Activated CD4-positive, alpha-beta T cell treated with anti-CD3 and anti-CD28 coated beads, Interleukin-2, amount 10 ng/mL, durations not matched to agents 7 days and 5 days (primary cell): ENCODE measurements at places on chromosomes 7 and 10.

- DNase-seq, result no peak
Observed at GRCh38 chr10:2700626-2701305, 366.6 kb upstream of the PFKP start.

DNA sequence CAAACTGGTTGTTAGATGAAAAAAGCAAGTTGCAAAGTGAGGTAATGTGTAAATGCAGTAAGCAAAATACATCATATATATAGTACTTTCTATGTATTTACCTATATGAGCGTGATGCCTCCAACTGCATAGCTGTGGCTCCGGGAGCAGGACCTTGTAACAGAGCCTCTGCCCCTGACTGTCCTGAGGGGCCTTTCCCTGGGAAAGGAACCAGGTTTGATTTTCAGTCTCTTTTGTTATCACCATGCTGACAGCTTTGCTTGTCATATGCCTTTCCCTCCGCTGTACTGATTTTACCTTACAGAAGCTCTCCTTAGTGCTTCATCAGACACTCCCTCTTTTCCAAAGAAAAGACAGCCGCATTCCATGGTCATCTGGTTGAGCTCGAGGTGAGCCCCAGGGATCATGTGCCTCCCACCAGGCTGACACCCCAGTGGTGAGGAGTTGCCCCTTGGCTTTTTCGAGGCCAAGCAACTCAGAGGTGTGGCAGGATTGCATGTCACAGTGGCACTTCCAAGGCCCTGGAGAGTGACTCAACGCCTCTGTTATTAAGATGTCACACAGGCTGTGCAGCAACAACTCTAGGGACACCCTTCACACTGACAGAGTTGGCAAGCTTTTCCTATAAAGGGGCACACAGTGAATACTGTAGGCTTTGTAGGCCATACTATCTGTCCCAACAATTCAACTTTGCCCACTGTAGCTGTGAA is 78.9 kb downstream of the ALOX5 start:
- no peak for DNase-seq

- DNase-seq, result no peak
Observed at GRCh38 chr7:84508606-84509005, 314.0 kb upstream of the SEMA3A start.

- no peak for DNase-seq
Observed at GRCh38 chr7:50978633-50979215, 196.0 kb upstream of the GRB10 start.

DNA sequence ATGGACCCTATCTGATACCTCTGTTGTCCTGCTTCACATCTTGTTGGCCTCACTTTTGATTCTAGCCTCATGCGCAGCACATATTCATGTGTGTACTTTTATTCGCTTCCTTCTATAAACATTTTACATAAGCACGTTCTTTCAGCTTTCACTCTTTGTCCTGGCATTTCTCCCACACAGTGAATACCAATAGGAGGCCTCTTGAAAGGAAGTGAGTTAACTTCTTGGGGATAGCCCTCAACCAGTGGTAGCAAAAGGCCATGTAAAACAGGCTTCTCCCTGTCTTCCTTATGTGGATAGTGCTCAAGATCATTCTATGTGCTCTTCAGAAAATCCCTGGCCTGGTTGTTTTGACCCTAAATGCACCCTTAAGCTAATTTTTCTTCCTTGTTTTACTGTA is 633.9 kb upstream of the MBL2 start:
- DNase-seq, result no peak

DNA sequence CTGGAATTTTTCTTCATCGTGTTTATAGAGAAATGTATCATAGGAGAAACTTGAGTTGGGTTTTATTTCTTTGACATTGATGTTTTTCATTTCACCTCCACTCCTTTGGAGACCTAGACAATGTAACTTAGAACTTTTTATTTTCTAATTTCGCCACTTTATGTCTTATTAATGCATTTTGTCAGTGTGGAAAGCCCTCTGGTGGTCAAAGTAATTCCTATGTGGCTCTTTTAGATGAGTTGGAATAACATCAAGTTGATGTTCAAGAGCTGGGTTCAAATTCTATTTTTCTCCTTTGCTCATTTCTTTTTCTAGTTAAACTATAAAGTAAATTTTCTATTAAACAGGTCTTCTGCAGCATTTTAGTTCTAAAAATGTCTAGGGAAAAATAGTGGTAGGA is 478.6 kb downstream of the LRMDA start:
- no peak for DNase-seq

DNA sequence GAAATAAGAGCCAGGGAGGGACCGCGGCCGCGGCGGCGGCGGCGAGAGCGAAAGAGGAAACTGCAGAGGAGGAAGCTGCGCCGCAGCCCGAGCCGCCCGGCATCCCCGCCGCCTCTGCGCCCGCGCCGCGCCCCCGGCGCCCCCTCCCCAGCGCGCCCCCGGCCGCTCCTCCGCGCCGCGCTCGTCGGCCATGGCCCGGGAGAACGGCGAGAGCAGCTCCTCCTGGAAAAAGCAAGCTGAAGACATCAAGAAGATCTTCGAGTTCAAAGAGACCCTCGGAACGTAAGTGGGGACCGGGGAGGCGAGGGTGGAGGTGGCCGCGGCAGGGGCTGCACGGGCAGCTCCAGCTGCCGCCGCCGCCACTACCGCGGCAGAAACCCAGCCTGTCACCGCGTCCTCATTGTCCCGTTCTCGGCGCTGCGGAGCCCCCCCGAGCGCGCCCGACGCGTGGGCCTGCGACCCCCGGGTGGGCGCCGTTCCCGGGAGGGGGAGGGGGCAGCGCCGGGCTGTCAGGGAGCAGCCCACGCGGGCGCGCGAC is 351 bp downstream of the CAMK1D start:
- DNase-seq, result no peak

- no peak for DNase-seq
Observed at GRCh38 chr7:15874774-15875173, 188.3 kb upstream of the MEOX2 start.

- no peak for DNase-seq
Observed at GRCh38 chr10:93967756-93968155, 26.0 kb upstream of the PLCE1 start.

DNA sequence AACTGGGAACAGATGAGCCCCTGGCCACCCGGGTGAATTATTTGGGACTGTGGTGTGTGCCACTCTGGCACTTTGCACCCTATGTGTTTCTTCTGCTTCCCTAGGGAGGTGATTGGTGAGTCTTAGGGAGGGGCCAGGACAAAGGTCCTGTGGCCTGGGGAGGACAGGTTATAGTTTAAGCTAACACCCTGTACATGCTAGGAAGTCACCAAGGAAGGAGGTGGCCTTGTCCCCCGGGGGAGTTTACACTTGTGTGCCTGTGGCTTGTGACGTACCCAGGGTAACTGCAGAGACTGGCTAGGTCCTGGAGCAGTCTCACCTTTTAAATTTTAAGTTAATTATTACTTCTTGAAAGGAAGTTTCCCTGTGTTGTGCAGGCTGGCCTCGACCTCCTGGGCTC is 196.2 kb downstream of the BAMBI start:
- no peak for DNase-seq

GRCh38 chr10:123912466-123912865 is 20.9 kb upstream of the CPXM2 start:
- DNase-seq, result no peak

- DNase-seq, result no peak
Observed at GRCh38 chr7:10439027-10439426, 534.6 kb upstream of the PHF14 start.

- no peak for DNase-seq
Observed at GRCh38 chr10:28127881-28128280, 129.0 kb upstream of the ODAD2 start.

DNA sequence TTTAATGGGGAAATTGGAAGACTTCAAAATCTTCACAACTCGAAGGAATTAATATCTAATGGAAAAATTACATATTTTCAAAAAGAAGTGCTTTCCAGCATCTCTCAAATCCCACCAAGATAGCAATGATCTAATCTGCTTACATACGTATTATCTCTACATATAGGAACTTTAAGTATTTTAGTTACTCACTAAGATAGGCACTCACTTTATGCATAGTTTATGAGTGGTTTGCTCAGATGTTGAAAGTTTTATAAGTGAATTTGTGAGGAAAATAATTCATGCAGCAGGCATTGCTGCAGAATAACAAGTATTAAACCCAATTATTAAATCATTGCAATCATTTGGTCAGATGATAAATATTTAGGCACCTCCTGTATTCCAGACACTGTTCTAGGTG is 2.3 kb upstream of the CYTH3 start:
- no peak for DNase-seq

GRCh38 chr10:132461683-132462231 is 64.8 kb downstream of the PWWP2B start:
- no peak for DNase-seq

DNA sequence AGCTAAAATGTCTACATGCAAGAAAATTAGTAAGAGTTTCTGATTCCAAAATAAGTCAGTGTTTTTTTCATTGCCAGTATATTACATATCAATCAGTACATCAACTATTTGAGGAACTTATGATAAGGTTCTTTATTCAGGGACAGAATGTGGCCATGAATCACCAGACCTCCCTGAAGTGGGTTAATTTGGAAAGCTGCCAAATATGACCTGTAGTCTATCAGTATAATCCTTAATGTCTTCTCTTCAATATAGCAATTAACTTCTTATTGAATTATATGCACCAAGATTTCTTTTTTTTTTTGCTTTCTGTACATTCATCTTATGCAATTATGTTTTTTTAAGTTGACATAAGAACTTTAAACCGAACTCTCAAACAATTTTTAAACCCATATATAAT is 714.5 kb upstream of the POT1 start:
- no peak for DNase-seq

- DNase-seq, result no peak
Observed at GRCh38 chr10:58556516-58557165, 44.0 kb downstream of the BICC1 start.

GRCh38 chr10:2972216-2972615 is 95.1 kb upstream of the PFKP start:
- no peak for DNase-seq

GRCh38 chr7:152076940-152077933 is 51.8 kb downstream of the GALNT11 start:
- no peak for DNase-seq

DNA sequence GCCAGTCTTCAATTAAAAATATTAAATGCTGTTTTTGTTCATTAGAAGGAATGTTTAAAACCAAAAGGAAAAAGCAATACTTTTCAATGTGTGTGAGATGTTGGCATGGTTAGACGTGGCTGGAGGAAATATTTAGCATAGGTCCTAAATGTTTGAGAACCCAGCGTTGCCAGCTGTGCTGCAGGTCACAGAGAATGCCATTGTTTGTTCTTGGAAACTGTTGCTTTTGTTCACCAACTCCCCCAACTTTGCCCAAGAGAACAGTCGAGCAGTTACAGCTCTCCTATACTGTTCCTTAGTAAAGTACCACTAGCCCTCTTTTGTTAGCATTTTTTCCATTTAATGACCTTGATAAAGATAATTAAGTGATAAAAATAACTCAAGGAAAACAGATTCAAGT is 44.5 kb upstream of the ELMO1 start:
- DNase-seq, result no peak
